ENCODE measurements at places on chromosomes 3 and 15.

GRCh38 chr3:89032346-89033013, 74.9 kb upstream of the EPHA3 start:
- DNase-seq, result no peak

DNA sequence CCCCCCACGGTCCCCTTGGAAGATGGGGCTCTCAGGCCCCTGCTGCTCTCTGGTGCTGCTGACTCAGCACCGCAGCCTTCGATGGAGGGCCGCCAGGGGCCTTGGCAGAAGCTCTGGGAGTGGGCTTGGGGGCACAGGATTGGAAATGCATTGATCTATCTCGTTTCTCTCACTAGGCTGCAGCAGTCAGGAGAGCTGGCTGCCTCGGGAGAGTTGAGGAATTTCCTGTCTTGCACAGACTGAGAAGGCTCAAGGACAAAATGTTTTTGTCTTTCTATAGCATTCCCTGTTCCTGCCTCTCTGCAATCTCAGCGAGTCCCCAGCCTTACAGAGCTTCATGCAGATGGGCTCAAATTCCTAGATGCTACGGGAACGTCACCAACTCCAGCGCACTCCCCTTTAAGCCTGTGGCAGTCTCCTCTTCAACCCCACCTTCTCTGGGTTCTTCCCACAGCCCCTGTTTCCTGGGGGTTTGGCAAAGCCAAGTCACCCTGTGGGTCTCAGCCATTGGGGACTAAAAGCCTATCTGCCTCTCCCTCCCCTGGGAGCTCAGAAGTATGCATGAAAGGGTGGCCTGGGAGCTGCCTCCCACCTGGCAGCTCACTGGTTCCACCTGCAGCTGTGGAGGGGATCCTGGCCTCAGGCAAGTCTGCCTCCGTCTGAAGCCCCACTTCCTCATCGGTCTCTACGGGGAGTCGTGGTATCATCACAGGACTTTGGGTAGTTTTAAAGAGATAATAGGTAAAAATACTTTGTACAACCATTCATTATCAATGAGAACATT, 127.4 kb upstream of the HACD2 start:
- DNase-seq, result no peak

DNA sequence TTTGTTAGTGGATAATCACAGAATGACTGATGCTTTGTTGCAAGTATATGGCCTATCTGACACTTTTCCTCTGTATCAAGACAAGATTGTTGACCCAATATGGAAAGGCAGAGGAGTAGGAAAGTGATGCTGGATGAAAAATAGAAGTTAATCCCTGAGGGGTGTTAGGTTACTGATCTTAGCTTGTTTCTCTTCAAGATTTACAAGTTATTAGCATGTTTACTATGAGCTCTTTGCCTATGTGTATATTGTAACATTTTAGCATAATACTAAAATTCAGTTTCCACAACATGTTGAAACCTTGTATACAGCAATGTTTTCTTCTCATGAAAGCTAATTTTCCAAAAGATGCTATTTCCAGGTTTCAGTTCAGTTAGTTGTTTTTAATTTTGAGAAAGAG, 120.4 kb upstream of the CCNL1 start:
- no peak for DNase-seq

DNA sequence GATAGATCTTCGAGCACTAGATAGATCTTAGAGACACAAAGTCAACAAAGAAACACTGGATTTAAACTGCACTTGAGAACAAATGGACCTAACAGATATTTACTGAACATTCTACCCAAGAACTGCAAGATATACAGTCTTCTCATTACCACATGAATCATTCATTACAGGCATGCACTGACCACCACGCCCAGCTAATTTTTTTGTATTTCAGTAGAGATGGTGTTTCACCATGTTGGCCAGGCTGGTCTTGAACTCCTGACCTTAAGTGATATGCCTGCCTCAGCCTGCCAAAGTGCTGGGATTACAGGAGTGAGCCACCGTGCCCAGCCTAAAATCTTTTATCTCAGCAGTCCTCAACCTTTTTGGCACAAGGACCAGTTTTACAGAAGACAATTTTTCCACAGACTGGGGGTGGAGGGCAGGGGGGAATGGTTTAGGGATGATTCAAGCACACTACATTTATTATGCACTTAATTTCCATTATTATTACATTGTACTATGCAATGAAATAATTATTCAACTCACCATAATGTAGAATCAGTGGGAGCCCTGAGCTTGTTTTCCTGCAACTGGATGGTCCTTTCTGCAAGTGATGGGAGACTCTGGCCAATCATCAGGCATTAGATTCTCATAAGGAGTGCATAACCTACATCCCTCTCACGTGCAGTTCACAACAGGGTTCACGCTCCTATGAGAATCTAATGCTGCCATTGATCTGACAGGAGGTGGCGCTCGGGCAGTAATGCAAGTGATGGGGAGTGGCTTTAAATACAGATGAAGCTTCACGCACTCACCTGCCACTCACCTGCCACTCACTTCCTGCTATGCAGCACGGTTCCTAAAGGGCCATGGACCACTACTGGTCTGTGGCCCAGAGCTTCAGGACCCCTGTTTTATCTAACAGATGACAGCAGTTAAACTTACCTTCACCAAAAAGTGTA, 21.7 kb downstream of the CSNK1G1 start:
- no peak for DNase-seq

- no peak for DNase-seq
These were observed 144.6 kb downstream of the EPHA3 start for GRCh38 chr3:89252016-89252415.

GRCh38 chr3:52774901-52775864, 2.2 kb upstream of the ITIH1 start:
- DNase-seq, result no peak

Data from caudate nucleus (tissue), 63 donors.